NCI-H1105 (cell line): ENCODE measurements at places on chromosomes 2 and 18.

GRCh38 chr2:191703079-191703725, 25.3 kb downstream of the NABP1 start:
- no peak for DNase-seq

- no peak for DNase-seq
Observed at GRCh38 chr18:2879889-2880288, 33.1 kb downstream of the EMILIN2 start.

DNA sequence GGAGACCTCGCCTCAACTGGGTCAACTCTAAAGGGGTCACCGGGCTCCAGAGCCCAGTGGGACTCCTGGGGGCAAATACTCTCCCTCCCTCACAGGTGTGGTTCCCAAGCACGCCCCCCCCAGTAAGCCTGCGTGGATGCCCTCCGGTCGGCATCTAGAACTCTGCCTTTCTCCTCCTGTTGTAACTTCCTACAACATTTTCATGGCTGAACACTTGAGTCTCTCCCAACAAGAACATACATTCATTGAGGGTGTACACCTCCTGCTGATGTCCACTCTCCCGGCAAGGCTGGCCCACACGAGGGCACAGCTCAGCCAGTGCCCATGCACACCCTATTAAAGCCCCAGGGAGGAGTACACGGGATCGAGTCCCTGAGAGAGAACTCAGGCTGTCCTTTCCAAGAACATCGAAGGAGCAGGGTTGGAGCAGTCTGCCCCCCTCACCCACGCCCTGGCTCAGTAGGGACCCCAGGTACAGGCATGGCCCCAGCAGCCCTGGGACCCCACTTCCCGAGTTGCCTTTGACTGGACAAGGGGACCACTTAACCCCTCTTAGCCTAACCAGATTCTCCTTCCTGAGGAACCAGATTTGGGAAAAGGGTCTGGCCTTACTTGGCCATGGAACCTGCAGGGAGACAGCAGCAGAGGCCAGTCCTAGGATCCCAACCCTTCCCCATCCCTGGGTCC, 37.4 kb downstream of the FAM178B start:
- DNase-seq: no peak

GRCh38 chr2:203982276-203982675, 45.7 kb downstream of the ICOS start:
- no peak for DNase-seq

DNA sequence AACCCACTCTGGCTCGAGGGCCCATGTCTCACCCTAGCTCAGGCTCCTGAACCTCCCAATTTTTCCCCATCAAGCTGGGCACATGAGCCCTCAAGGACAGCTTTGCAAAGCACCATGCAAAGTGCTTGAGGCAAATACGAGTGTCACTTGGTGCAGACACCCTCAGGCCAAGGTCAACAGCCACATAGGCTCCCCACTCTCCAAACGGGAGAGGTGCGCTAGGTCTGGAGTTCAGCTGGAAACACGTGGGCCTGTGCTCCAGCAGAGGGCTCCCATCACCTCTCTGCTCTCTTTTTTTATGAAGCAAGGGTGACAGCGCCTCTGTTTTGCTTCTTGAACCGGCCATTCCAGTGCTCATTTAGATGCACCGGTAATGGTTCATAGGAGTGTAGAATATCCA, 11.9 kb upstream of the ARHGAP25 start:
- DNase-seq: no peak

DNA sequence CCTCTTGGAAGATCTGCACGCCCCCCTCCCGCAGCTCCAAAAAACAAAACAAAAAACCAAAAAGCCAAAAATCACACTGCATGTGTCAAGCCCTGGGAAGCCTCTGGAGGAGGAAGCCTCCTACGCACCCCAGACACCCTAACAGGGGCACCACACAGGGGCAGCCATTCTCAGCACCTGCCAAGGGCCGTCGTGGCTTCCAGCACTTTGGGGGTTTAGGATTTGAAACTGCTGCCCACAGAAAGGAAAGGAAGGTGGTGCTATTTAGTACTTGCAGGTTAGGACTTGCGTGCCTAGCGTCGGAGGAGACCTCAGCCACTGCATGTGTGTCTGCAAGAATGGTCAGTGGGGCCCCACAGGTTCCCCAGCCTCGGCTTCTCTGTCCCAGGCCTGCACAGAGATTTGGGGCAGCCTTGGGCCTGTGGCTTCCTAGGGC, 419 bp upstream of the GPR55 start:
- DNase-seq: no peak

DNA sequence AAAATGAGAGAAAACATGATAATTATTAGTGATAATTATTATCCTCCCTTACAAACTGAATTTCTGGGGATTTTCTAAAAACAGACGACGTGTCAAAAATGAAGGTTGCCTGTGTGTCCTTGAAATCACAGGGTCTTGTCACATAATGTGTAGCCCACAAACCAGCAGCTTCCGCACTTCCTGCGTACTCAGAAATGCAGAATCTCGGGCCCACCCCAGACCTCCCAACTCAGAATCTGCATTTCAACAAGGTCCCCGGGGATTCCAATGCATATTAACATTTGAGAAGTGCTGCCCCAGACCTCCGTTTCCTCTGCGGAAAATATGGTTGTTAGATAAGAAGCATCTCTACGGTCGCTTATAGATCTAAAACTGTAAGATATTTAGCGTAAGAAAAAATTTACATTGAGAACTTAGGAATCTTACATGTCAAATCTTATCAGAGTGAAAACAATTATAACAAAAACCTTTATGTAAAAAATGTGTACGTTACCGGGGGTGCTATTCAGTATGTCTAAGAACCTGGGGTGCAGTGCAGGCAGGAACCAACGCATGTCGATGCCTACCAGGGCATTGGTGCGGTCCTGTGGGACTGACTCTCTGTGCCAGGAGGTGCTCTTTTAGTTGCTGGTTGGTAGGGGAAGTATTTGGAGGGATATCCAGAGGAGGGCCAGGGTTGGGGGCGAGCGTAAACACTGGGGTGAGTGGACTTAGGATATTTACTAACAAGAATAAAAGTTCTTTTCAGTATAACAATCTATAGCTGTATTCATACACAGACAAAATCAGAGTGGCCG, 15.2 kb downstream of the CDKL4 start:
- no peak for DNase-seq

- no peak for DNase-seq
Observed at GRCh38 chr2:185806783-185807182, 68.2 kb downstream of the FSIP2 start.

DNA sequence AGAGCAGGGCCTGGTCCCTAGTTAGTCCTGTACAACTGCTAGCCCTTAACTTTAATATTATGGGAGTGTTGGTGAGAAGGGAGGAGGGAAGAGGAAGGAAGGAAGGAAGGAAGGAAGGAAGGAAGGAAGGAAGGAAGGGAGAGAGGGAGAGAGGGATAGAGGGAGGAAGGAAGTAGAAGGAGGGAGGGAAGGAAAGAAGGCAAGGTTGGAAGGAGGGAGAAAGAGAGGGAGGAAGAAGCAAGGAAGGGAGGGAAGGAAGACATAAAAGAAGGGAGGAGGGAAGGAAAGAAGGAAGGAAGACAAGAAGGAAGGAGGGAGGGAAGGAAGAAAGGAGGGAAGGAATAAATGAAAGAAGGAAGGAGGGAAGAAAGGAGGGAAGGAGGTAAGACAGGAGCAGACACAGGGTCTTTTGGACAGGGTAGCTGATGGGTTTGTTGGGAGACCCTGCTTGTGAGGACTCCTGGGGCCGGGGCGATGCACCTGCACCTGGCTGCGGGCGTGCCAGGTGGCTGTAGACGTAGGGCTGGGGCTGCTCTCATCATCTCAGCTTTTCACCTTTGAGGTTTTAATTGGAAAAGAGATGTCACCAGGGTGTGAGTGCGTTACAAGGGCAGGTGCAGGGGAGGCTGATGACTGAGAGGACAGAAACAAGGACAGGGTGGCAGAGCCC, 5.9 kb upstream of the POMC start:
- DNase-seq: no peak

DNA sequence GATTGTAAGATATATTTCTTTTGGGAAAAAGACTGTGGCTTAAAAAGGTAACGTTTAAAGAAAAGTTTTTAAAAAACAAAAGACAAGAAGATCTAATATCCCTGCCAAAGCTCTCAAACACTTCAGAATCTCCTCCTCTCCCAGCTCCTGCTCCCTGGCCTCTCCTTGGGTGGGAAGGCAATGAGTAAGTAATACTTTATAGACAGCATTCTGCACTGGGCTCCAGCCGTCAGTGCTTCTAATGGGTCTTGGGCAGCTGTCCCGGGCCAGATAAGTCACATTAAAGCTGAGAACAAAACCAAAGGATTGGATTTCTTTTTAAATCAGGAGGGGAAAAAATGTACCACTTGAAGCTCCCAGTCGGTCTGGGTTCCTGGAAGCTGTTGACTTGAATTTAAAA, 133.7 kb downstream of the ALPK2 start:
- no peak for DNase-seq

DNA sequence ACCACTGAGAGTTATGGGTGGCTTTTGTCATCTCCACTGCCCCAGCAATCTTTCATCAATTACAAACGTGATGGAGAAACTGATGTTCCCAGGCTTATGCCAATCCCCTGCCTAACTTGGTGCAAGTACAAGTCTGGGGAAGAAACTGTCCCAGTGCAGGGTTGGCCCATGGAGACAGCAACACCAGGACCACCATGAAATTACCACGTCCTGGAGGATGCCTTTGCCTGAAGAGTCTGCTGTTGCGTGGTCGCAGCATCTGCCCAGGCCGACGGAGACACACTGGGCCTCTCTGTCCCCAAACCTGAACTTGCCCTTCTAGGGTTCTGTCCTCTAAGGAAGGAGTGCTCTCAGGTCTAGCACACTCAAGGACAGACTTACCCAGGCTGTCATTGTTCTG, 496.8 kb upstream of the RAB6C start:
- no peak for DNase-seq

GRCh38 chr2:237305579-237305978, 108.4 kb downstream of the COL6A3 start:
- DNase-seq: no peak

DNA sequence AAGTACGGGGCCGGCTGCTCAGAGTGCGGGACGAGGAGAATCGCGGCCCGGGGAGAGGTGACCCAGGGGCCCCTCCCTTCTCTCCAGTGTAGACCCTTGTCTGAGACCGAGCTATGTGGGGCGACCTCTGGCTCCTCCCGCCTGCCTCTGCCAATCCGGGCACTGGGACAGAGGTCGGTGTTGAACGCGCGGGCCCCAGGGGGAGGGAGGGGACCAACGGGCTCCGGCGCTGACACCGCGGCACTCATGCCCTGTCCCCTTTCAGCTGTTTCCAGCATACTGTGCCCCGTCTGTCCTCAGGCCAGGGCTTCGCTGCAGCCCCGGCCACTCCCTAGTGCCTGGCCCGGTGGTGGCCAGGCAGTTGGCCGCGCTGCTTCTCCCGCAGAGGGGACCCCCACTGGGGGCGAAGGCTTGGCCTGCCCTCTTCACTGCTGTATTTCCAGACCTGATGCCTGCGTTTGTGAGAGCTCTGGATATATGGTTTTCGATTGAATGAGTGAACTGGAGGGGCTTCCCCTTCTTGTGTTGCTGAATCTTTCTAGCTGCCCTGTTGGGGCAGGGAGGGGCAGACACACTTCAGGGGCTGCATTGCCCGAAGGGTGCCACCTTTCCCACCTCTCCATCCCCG, 809 bp downstream of the DBI start:
- DNase-seq: peak; percentile 22

GRCh38 chr2:72770879-72771461, 54.9 kb downstream of the EXOC6B start:
- DNase-seq: peak; percentile 61

- DNase-seq: no peak
Observed at GRCh38 chr2:231315896-231316295, 79.6 kb upstream of the B3GNT7 start.

- no peak for DNase-seq
Observed at GRCh38 chr2:176595986-176596385, 326.7 kb downstream of the MTX2 start.

- DNase-seq: no peak
Observed at GRCh38 chr2:155157711-155158110, 459.2 kb downstream of the KCNJ3 start.

- no peak for DNase-seq
Observed at GRCh38 chr2:1988049-1988448, 243.7 kb upstream of the PXDN start.
